ENCODE measurements at places on chromosomes 16 and 17.

GRCh38 chr16:70764632-70765031 is 36.3 kb downstream of the VAC14 start:
- ATAC-seq, result no peak

DNA sequence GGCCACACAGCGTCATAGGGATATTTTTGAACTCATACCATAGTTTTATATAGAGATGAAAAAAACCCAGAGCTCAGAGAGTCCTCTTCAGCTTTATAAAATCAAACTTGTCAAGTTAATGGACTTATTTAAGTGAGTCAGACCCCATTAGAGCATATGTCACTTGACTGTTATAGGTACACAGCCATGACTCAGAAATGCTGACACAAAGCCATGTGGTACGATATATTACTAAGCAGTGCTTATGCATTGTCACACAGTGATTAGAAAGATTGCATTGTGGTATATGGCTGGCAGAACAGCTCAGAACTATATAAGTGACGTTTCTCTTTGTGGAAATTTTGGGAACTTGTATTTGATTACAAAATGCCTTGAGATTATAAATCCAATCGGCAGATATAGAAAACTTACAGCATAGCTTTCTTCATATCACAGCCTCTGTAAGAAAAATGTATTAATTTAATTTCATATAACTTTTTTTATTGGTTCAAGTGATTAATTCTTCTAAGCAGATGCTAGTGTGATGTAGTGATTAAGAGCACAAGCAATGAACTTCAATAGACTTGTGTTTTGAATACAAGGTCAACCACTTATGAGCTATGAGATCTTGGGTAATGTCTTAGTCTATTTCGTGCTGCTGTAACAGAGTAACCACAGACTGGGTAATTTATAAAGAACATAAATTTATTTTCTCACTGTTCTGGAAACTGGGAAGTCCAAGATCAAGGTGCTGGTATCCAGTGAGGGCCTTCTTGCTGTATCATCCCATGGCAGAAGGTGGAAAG is 25.8 kb upstream of the GINS3 start:
- no peak for ATAC-seq

GRCh38 chr17:17304521-17304985 is 1.4 kb downstream of the NT5M start:
- ATAC-seq, result no peak

DNA sequence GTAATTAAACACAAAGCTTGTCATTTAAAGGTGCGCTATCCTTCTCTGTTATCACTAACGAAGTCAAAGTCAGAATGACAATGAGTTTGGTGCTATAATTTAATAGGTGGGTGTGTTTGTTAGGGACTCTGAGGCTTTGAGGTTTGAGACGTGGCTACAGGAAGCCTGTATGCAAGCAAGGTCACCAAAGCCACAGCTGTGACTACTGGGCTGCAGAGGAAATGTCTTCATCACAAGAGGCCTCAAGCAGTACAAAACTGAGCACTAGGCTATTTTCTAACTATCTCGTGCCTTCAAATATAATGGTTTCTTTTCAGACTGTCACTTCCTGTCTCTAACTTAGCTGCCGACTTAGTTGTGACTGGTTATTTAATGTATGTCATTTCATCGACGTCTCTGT is 141.2 kb downstream of the AATF start:
- ATAC-seq, result no peak

- ATAC-seq, result no peak
These were observed 9.4 kb downstream of the ABCC1 start for GRCh38 chr16:15958703-15959348.

- peak; percentile 90 for ATAC-seq
These were observed 24.8 kb downstream of the MYO18A start for GRCh38 chr17:29155227-29155965.

GRCh38 chr16:71376465-71377157 is 18.1 kb downstream of the CALB2 start:
- no peak for ATAC-seq

DNA sequence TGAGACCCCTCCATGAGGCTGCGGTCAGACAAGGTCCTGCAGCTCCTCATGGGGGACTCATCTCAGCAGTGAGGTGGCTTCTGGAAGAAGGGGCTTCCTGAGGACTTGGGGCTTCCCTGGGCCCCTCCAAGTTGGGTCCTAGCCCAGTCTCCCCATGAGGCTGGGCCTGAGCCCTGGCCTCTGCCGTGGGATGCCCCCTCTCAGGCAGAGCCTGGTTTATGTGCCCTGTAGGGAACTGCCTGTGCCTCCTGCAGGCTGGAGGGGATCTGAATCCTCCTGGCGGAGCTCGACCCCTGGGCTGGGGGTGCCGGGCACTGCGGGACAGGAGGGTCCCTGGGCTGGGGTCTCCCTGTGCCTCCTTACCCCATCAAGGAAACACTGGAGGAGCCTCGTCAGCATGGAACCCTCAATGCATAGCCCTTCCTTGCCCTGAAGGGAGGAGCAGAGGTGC is 45.8 kb downstream of the TNFRSF13B start:
- ATAC-seq, result no peak

DNA sequence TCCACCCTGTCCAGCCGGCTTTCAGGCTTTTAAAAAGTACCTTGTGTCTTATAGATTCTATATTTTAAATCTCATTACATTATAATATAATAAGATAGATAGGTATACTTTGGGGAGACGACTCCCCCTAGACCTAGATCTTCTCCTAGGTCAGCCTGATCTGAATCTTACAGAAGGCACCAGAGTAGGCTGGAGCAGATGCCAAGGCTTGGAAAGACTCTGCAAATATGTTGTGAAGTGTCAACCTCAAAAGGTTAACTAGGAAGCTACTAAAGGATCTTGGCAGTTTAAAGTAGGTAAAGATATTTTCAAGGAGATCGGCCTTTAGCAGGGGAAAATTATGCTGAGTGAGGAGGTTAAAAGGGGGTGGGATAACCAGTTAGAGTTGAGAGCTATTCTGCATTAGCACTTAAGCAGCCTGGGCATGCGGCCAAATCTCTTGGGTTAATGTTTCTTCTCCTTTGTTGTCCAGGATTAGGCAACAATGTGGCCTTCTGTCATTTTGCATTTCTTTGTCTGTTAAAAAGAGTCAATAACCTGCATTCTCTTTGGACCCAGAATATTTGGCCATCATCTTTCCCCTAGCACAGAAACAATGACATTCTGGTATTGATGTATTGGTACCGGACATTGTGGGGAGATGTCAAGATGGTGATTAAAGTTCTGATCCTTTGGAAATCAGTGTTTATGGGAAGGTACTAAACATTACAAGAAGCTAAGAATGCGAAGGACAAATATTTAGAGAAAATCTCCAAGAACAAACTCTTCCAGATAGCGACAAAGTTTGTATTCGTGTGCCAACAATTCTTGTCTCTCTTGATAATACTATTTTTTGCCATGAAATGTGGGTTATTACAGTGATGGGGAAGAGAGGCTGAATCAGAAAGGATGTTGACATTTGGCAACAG is 51.2 kb upstream of the DHX40 start:
- no peak for ATAC-seq

DNA sequence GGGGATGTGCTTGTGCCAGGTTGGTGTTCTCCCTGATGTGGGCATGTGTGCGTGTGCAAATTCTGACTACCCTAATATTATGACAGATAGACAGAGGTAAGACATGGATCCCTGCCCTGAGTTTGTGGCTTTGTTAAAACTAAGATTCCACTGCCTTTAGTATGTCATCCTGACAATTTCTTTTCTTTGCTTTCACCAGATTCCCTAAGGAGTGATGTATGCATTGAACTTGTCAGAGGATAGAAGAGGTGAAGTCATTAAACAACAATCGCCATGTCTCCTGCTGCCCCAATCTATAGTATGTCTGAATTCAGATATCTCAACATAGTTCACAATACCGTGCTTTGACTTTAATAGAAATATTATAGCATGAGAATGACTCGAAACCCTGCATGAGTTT is 137.1 kb upstream of the ELAC2 start:
- ATAC-seq, result no peak

GRCh38 chr17:50884439-50885311 is 18.5 kb upstream of the TOB1 start:
- ATAC-seq, result no peak
